8988T (cell line): ENCODE measurements at places on chromosomes 5 and 9.

GRCh38 chr5:10543585-10544040 lies 20.3 kb upstream of the ANKRD33B start:
- no peak for DNase-seq

DNA sequence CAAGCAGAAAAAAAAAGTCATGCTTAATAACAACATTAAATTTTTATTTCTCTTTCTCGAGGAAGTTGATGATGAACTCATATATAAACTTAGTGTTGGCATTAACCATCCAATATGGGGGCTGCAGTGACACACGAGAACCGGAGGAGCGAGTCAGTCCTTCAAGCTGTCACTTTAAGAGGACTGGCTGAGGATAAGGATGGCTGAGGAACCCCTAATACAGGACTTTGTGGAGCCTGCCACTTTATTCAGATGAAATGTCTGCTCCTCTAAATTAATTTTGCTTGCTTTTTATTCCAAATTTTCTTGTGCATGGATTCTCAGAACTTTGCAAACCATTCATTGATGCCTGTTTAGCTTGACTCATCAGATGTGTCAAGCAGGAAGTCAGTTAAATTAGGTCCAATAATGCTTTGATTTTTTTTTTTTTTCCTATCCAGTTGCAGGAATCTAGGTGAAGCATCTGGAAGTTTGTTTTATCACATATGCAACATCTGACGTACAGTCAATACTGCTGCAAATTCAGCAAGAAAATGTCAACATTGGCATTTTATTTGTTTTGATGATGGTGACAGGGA lies 144.2 kb upstream of the COL5A1 start:
- no peak for DNase-seq

GRCh38 chr5:39905356-39905755 lies 480.6 kb upstream of the DAB2 start:
- DNase-seq = no peak

DNA sequence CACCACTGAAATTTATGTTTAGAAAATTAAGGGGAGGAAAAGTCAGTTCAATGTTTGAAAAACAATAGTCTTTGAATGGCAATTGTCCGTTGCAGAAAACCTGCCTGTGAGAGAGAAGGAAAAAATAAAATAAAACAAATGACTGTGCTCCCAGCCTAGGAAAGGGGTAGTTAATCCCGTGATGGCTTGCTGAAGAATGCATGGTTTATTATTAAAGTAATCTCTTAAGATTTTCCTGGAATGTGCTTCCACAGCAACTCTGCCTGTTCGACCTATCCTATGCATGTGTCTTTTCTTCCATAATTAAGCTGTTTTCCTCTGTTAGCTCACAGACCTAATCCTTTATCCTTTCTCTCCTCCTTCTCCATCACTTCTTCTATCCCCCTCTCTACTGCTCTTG lies 2.4 kb upstream of the DAB2 start:
- DNase-seq = no peak

- no peak for DNase-seq
Observed at GRCh38 chr5:31913808-31914207, 260.3 kb downstream of the GOLPH3 start.

GRCh38 chr5:128202320-128202719 lies 118.8 kb downstream of the SLC12A2 start:
- DNase-seq = no peak

GRCh38 chr5:125026867-125027731 lies 280.7 kb upstream of the ZNF608 start:
- no peak for DNase-seq

DNA sequence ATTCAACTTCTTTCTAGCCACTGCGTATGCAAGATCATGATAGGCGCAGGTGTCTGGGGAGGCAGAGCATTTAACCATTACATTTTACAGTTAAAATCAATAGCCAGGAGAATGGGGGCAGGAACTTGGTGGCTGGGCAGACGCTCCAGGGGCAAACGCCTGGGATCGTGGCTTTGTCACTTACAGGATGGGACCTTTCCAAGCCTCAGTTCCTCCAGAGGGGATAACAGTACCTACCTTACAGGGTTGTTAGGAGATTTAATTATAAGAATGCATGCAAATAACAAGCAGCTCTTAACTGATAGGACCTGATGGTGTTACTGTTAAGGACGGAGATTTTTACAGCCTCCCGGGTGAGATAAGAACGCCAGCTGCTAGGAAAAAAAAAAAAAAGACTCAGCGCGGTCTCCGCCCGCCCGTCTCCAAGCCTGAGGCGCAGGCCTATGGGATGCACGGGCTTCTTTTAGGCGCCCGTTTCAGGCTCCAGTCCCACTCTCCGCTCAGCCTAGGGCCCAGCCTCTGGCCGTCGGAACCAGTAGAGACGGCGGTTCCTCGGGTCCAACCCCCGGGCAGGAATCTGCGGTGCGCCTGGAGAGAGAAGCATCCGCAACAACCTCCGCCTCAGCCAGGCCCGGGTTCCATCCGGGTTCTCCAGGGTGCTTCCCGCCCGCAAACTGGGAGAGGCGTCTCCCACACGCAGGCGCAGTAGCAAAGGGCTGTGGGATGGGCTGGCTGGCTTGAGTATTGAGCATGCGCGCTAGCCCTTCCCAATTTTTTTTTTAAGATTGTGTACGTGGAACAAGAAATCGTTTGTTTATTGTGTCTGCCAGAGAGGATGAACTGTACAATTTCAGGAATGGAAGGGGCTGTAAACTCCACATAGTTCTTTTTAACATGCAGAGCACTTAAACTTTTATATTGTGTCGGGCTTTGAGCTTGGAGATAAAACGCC lies at the start of gene FAM200C:
Gene FAM200C (minus strand): TSS at position 653 of the 952 bp plus-strand sequence. CDS start 4,564 bp downstream, outside the sequence.
- peak; percentile 72 for DNase-seq

- no peak for DNase-seq
Observed at GRCh38 chr5:91007251-91007650, 375.9 kb downstream of the ARRDC3 start.

- DNase-seq = no peak
Observed at GRCh38 chr9:112186695-112187094, 11.6 kb upstream of the SUSD1 start.

- peak; percentile 79 for DNase-seq
Observed at GRCh38 chr9:137212520-137212919, 7.0 kb downstream of the NDOR1 start.

- DNase-seq = no peak
Observed at GRCh38 chr5:151947931-151948608, 23.4 kb upstream of the GLRA1 start.

- DNase-seq = no peak
Observed at GRCh38 chr5:88672644-88673252, 210.2 kb downstream of the MEF2C start.

- DNase-seq = no peak
Observed at GRCh38 chr9:36939655-36940499, 94.2 kb downstream of the PAX5 start.

DNA sequence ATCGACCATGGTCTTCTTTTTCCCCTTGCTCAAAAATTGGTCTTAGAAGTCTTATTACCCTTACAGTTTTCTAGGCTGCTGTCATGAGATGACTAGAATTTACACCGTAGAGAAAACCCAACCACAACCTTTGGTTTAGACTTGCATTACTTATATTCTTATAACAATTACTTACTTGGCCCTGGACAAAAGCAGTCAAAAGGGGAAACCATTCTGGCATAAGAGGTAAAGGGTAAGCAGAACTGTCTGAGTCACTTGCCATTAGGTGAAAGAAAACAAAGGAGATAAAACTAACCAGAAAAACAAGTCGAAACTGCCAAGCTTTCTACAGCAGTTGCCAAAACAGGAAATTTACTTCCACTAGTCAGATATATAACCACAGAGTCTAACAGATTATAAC lies 17.9 kb downstream of the TMEM245 start:
- DNase-seq = no peak

DNA sequence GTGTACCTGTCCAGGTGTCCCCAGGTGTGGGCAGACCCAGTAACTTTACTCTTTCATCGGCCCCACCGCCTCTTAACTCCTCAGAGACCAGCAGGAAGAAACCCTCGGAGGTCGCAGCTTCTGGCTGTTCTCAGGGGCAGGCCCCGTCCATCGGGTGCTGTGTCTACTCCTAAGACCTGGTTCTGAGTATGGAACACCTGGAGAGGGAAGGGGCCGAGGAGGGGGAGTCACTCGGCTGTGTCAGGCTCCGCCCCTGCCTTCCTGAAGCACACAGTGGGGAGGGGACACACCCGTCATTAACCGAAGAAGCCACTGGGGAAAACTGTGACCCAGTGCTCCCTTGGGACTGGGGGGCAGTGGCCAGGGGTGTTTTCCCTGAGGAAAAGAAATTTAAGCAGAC lies 22.3 kb downstream of the NTNG2 start:
- DNase-seq = no peak

DNA sequence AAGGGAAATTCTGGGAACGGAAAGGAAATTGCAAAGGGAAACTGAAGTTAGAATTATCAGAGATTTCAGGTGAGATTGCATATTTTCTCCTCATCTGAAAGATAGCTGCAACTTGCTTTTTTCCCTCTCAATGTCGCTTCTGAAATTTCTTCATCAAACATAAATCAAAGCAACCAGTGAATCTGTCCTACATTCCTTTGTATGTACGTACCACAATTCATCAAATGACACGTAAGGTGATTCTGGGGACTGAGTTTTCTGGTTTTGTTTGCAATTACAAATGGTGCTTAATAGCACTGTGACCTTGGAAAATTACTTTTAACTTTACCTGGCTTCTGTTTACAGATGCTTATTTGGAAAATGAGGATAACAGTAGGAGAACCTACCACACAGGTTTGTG lies 21.9 kb upstream of the CNOT6 start:
- DNase-seq = no peak

DNA sequence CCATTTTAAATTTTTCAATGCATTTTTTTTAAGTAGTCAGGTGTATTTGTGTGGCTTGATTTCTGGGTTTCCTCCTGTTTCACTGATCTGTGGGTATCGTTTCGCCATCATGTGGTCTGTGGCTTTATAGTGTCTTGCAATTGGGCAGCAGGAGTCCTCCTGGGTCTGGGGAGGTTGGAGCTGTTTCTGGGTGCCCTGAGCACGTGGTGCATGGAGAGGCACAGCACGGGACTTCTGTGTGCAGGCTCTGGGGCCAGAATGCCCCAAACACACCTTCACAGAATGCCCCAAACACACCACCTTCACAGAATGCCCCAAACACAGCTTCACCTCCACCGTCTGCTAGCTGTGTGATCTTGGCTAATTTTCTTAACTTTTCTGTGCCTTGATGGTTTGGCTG lies 82.6 kb upstream of the COL5A1 start:
- DNase-seq = no peak

GRCh38 chr5:1545805-1546355 lies 22.1 kb upstream of the LPCAT1 start:
- peak; percentile 9 for DNase-seq

- DNase-seq = no peak
Observed at GRCh38 chr5:16889203-16889971, 46.7 kb downstream of the MYO10 start.

GRCh38 chr5:55456216-55456895 lies 78.4 kb downstream of the PLPP1 start:
- DNase-seq = no peak

GRCh38 chr9:84556556-84556955 lies 113.0 kb upstream of the NTRK2 start:
- no peak for DNase-seq

- DNase-seq = no peak
Observed at GRCh38 chr5:42940853-42941252, 99.3 kb downstream of the ANXA2R start.

GRCh38 chr5:1315709-1316587 lies 21.1 kb upstream of the TERT start:
- peak; percentile 16 for DNase-seq

- no peak for DNase-seq
Observed at GRCh38 chr5:17763301-17763700, 129.0 kb downstream of the TAF11L14 start.

GRCh38 chr5:74074111-74074510 lies 448.1 kb downstream of the ARHGEF28 start:
- DNase-seq = no peak

DNA sequence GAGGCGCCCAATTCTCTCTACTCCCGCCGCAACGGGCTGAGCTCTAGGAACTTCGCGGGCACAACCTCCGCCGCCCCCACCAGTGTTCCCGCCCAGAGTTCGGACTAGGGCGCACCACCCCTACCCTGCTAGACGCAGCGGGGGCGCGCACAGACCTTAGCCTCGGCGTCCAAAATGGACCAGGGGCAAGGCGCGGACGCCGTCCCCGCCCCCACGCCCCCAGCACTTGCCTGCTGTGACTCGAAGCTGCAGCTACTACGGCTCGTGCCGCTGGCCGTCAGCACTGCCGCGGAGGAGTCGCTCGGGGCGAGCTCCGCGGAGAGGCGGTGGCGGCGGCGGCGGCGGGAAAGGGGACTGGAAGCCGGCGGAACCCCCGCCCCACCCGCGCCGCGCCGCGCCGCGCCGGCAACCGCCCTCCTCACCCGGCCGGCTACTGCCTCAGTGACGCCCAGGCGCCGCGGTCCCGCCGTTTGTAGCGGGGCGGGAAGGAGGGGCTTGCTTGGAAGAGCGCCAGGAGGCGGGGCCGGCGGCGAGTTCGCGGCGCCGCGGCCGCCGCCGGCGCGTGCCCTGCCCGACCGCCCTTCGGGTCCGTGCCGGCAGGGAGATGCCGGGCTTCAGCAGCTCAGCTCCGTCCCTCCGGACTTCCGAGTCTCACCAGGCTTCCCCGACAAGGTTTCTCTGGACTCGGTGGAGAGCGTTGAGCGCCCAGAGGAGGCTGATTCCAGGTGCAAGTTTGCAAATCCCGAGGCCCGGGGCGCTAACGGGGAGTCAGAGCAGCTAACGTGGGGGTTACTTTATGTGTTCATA lies 4.5 kb downstream of the ELAVL2 start:
- DNase-seq = no peak

- no peak for DNase-seq
Observed at GRCh38 chr5:42858687-42859086, 47.0 kb upstream of the SELENOP start.

- DNase-seq = no peak
Observed at GRCh38 chr5:81019748-81020147, 59.6 kb downstream of the RASGRF2 start.

DNA sequence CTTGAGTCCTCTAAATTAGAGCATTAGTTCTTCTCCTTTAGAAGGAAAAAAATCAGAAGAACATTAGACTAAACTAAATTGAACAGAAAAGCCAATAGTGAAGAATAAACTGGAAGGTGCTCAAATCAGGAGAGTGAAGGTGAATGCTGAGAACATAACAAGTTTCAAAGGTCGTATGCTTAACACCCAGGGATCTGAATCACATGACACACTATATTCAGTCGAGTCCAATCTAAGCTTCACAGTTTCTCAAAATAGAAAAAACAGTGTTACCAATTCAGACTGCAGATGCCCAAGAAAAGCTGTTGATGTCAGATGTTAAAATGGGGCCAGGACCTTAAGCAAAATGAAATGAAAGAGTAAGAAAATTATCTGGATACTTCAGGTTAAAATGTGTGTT lies 614.5 kb downstream of the EFNA5 start:
- DNase-seq = no peak

DNA sequence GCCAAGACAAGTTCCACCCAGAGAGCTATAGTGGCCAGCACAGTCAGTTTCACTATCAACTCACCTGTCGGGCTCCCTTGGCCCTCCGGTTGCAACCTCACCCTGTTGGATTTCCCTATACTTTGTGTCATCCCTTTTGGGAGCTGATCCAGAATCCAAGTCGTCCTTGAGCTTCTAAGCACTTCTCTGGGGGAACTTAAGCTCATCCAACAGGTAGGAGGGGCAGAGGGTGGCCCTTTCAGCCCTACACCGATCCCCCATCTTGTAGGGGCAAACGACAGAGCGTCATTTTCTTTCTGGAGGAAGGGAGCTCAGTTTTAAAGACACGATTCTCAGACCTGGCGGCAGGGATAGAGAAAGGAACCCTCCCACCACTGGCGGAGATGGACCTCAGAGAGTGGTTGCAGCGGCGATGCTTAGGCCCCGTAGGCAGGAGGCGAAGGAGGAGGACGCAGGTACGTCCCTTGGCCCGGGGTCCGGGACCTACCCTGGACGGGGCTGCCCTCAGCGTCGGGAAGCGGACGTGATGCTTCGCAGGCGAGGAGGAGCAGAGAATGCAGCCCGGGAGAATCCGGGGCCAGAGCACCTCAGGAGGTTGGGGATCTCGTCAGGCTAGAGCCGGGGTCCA lies 519 bp downstream of the ZER1 start:
- DNase-seq = no peak
